ENCODE measurements at places on chromosomes 5 and 9. TPM values are rescaled to one million over a fixed set of nuclear protein-coding genes. Genes with fewer than 3 reads are reported as not detected.

The ACSL6 gene
- 0.03 TPM for total RNA-seq

The MYMK gene
- total RNA-seq = not detected

The EMB gene
- 18.5 TPM for total RNA-seq

The IL9 gene
- not detected for total RNA-seq

The ZBTB34 gene
- total RNA-seq = 2.7 TPM

The PCDHA9 gene
- total RNA-seq = not detected

The LCN1 gene
- total RNA-seq = not detected

The TAF11L10 gene
- total RNA-seq = not detected

The ADAMTS2 gene
- 0.43 TPM for total RNA-seq

The HTR4 gene
- total RNA-seq = not detected

The SLC27A6 gene
- 0.27 TPM for total RNA-seq

The ELOVL7 gene
- total RNA-seq = 4.4 TPM

The EIF4EBP3 gene
- total RNA-seq = not detected

The PCDHGB1 gene
- 1.4 TPM for total RNA-seq

The ASPN gene
- total RNA-seq = not detected

The CA9 gene
- 0.33 TPM for total RNA-seq

The ARSI gene
- total RNA-seq = 0.82 TPM

The GABRA1 gene
- total RNA-seq = not detected

The PCDHGA2 gene
- 0.27 TPM for total RNA-seq

The KCNT1 gene
- not detected for total RNA-seq

The DNAJA1 gene
- 185 TPM for total RNA-seq

The ORM1 gene
- total RNA-seq = not detected

The SPAAR gene
- 0.23 TPM for total RNA-seq

The AK6 gene
- total RNA-seq = 56.3 TPM

The MRPS27 gene
- 130 TPM for total RNA-seq

The ARHGEF37 gene
- 0.02 TPM for total RNA-seq

The VCAN gene
- total RNA-seq = 7.5 TPM

The HARS1 gene
- 121 TPM for total RNA-seq

The NUTM2F gene
- not detected for total RNA-seq

The UNC5A gene
- 0.05 TPM for total RNA-seq

The BHMT gene
- total RNA-seq = not detected

The PCDHGA8 gene
- total RNA-seq = 0.61 TPM

The MAMDC2 gene
- total RNA-seq = 0.37 TPM

The ICE1 gene
- total RNA-seq = 38.1 TPM

The RXRA gene
- total RNA-seq = 15.5 TPM

The DNAH5 gene
- total RNA-seq = 0.16 TPM

The FOXD4L3 gene
- total RNA-seq = not detected

The DDX4 gene
- total RNA-seq = not detected

The PCDHB5 gene
- 0.90 TPM for total RNA-seq

The NMUR2 gene
- not detected for total RNA-seq

The FBXO10 gene
- total RNA-seq = 2.9 TPM

The F2RL1 gene
- 20.1 TPM for total RNA-seq

The TMOD1 gene
- total RNA-seq = 0.58 TPM

The JAKMIP2 gene
- 1.2 TPM for total RNA-seq

Measured in HT1080 (cell line).